ENCODE measurements at places on chromosomes 7 and 10.

- DNase-seq, result no peak
These were observed 112.6 kb downstream of the AMPH start for GRCh38 chr7:38518541-38518940.

GRCh38 chr7:27958933-27959548 lies 219.1 kb downstream of the TAX1BP1 start:
- DNase-seq, result no peak

GRCh38 chr10:131242007-131242406 lies 69.5 kb downstream of the TCERG1L start:
- DNase-seq, result no peak

GRCh38 chr7:34157137-34157536 lies 251.8 kb downstream of the BMPER start:
- DNase-seq, result no peak

GRCh38 chr7:116028787-116029186 lies 1.8 kb downstream of the TFEC start:
- no peak for DNase-seq

DNA sequence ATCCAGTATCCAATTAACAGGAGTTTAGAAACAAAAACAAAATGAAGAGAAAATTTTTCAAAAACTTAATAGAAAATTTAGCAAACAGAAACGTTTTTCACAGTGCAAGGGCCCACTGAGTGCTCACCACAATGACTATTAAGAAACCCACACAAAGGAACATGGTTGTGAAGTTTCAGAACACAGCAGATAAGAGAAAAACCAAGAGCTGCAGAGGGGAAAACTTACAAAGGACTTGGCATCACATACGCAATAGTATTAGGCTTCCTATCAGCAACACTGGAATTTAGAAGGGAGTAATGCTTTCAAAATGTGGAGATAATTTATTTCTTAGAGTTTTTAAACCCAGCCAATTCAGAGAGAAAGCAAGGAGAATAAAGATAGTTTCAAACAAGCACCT lies 1.7 kb upstream of the C7orf25 start:
- DNase-seq, result no peak

- DNase-seq, result no peak
These were observed 24.5 kb downstream of the CNPY1 start for GRCh38 chr7:155521743-155522398.

DNA sequence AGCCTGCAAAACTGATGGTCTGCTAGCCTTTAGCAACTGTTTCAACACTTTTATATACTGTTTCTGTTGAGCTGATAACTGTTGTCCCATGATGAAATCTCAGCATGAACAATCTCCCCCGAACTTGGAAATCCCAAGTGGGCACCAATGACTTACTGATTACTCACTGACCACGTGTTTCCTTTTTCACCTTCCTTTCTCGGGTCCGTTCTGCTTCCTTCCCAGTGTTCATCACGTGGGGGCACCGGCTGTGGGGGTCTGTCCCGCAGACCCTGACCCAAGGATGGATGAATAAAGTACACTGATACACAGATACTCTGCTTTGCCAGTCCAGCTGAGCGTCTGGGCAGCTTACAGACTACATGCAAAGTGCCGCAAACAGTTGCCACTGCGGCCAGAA lies 39.0 kb upstream of the RASGEF1A start:
- DNase-seq, result no peak

DNA sequence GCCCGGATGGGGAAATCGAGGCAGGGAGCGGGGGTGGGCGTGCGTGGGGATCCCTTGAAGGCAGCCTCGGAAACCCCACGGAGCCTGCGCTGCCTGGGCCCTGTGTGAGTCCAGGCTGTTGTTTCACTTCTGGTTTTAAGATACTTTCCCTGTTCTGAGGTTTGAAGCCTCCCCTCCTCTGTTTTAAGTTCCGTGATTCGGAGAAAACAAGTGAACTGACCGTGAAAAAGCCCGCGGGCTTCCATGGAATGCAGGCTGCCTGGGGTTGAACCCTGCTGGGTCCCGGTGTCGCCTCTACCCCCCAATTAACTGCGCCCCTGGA lies 401 bp downstream of the LRRC27 start:
- no peak for DNase-seq

GRCh38 chr10:62424026-62424425 lies 49.9 kb downstream of the ZNF365 start:
- DNase-seq, result no peak

GRCh38 chr7:36726311-36726710 lies 2.0 kb upstream of the AOAH start:
- DNase-seq, result no peak

DNA sequence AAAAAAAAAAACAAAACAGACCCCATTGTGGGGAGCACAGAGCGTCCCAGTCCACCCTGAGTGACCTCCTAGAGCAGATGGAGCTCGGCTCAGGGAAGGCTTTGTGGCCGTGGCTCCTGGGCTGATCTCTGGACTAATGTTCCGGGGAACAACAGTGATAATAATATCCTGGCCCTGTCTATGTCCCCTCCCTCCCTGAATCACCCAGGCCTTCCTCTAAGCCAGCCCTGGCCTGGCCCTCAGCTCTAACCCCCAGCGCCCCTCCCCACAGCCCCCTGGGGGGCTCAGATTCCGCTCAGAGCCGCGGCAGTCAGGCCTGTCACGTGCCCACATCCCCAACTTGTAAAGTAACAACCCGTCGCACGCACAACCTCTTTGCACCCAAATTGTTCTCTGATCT lies 48.3 kb downstream of the MICALL2 start:
- no peak for DNase-seq

GRCh38 chr10:102419269-102420180 lies 940 bp upstream of the PSD start:
- no peak for DNase-seq

GRCh38 chr10:3986493-3987142 lies 201.6 kb upstream of the KLF6 start:
- DNase-seq, result no peak

DNA sequence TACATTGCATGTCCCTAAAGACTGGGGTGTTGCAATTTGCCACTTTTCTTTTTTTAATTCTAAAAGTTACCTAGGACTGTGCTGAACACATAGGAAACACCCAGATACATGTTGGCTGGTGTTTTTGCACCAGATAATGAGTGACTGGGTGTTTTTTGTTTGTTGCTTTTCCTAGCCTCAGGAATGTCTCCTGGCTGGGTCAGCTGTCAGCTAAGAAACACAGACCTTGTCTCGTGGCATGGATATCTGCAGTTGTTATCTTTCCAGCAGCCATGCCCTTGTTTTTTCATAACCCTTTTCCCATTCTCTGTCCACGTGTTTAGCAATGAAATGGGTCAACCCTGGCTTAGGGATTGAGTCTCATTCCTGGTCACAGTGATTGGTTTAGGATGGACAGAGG lies 433.9 kb upstream of the ZMIZ1 start:
- DNase-seq, result no peak

DNA sequence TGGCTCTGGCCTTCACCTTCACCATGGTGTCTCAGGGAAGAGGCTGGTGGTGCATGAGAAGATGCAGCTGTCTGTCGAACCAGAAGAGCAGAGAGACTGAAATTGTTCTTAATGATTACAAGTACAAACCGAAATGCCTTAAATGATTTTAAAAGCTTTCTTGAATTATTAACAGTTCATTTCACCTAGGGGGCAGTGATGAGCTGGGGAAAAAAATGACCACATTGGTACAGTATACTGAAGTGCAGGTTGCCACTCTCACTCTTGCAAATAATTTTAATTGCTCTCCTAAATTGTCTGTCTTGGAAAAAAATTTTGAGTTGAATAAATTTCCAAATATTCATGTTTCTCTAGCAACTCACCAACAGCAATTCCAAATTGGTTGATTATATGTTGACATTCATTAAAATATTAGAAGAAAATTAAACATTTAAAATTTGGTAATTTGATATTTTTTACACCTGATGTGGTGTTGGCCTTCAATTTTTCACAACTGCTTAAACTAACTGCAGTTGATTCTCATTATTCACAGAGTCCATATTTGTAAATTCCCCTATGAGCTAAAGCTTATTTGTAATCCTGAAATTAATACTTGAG lies 692.6 kb downstream of the ZWINT start:
- DNase-seq, result no peak

- no peak for DNase-seq
These were observed 49.0 kb downstream of the PRR15 start for GRCh38 chr7:29612596-29612995.

GRCh38 chr7:84633-85020 lies 107.7 kb upstream of the FAM20C start:
- DNase-seq, result no peak

DNA sequence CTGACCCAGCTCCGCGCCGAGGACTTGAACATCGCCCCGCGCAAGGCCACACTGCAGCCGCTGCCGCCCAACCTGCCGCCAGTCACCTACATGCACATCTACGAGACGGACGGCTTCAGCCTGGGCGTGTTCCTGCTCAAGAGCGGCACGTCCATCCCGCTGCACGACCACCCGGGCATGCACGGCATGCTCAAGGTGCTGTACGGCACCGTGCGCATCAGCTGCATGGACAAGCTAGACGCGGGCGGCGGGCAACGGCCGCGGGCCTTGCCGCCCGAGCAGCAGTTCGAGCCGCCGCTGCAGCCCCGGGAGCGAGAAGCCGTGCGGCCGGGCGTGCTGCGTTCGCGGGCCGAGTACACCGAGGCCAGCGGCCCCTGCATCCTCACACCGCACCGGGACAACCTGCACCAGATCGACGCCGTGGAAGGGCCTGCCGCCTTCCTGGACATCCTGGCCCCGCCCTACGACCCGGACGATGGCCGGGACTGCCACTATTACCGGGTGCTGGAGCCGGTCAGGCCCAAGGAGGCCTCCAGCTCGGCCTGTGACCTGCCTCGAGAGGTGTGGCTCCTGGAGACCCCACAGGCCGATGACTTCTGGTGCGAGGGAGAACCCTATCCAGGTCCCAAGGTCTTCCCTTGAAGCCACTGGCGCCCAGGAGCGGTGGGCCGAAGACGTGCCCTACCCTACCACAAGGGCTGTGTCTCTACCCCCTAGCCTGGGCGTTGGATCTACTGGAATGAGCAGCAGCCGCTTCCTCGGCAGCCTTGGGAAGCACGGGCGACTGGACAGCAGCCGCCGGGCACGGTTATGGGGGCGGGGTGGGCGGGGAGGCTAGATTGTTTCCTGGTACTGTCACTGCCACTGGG lies 945 bp downstream of the ADO start:
- DNase-seq, result no peak

- DNase-seq, result no peak
These were observed 1.9 kb downstream of the SKIDA1 start for GRCh38 chr10:21523557-21524008.

- DNase-seq, result no peak
These were observed 111.7 kb upstream of the MBL2 start for GRCh38 chr10:52883996-52884871.

DNA sequence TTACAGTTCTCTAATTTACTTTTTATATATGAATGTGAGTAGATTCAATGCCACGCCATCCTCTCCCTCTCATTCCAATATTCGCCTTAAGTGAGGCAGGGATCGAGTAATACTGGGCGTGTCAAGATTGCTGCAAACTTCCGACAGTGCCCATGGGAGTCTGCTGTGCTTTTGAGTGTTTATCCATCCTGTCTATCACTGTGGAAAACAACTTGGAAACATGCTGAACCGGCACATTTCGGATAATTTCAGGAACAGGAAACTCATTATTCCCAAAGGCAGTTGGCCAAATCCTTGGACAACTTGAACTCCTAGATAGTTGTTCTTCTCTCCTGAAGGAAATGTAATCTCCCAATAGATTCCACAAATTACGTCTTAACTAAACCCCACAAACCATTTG lies 28.5 kb downstream of the PIP4K2A start:
- DNase-seq, result no peak
